ENCODE measurements at places on chromosomes 7 and 10.
A peak's percentile ranks its signal among the peaks of the same experiment; 100 is the strongest.

DNA sequence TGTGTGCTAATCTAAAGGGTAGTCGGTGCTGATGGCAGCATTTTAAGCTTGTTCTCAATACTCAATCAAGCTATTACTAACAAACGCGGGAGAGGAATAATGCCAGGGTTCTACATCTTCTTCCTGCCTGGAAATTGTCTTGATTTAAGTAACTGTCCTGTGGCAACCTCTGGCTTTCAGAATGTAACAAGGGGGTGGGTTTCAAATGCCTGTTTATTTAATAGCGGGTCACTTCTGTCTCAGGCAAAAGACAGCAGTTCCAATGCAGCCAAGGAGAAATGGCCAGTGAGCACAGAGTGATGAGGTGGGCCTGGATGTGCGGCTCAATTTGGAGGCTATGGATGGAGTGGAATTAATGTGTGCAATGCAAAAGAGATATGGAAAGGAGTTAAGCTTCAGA is 692.4 kb downstream of the KCNMA1 start:
- DNase-seq = no peak

GRCh38 chr10:114395366-114396022 is 8.8 kb downstream of the AFAP1L2 start:
- DNase-seq = no peak

GRCh38 chr10:126705951-126706565 is 35.6 kb upstream of the C10orf90 start:
- DNase-seq = no peak

- no peak for DNase-seq
These were observed 258.1 kb upstream of the C7orf33 start for GRCh38 chr7:148332191-148333186.

GRCh38 chr7:19143881-19144574 is 1.2 kb downstream of the FERD3L start:
- DNase-seq = no peak

DNA sequence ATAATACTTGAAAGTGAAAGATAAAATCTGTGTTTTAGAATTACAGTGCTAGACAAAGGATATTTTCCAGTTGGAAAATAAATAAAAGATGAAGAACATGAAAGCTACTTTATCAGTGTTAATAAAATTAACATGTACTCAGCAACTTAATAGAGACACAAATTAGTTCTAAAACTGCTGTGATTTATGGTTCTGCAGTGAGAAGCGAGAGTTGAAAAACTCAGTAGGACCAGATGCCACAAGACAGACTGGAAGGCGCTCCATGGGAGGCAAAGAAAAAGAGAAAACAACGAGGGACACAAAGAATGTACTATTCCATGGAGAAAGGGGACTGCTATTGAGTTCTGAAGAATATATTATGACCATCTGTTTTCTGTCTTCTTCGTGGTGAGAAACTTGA is 590.4 kb downstream of the PHTF2 start:
- no peak for DNase-seq

GRCh38 chr10:71747551-71748523 is 25.5 kb downstream of the VSIR start:
- no peak for DNase-seq

DNA sequence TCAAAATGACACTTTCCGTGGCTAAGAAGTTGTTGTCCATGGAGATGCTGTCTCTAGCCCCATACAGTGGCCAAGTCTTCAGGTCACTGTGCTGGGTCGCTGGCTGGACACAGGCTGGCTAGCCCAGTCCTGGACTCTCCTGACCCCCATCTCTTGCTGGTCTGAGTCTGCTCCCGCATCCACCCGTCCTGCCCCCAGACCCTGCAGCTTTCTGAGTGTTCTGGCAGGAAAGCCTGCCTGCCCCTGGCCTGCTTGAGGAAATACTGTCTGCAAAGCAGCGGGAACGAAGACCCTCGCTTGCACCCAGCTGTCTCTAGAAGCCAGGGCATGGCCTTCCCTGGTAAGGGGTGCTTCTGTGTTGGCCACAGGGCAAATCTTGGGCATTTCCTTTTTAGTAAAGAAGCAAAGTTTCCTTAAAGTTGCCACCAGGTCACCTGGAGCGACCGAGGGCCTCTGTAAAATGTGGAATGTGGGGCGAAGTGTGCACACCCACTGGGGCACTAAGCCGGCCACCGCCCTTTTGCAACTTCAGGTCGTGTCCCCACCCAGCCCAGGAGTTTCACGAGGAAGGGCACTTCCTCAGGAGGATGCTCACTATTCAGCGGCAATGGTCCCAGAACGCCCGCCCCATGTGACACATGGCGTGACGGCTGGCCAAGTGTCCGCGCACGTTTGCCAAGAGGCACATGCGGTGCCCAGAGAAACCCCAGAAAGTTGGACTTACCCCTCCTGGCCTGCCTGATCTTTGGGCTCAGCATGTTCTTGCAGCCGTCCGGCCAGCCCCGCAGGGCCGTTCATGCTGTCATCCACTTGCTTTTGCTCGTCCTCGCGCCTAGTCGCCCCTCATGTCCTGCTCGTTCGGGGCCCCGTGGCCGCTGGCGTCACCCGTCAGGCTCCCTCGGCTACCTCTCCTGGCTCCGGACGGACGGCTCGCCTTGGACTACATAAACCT is 558 bp downstream of the ARHGAP22 start:
- DNase-seq = no peak

- DNase-seq = no peak
These were observed 475.5 kb downstream of the RPS24 start for GRCh38 chr10:78508955-78509748.

DNA sequence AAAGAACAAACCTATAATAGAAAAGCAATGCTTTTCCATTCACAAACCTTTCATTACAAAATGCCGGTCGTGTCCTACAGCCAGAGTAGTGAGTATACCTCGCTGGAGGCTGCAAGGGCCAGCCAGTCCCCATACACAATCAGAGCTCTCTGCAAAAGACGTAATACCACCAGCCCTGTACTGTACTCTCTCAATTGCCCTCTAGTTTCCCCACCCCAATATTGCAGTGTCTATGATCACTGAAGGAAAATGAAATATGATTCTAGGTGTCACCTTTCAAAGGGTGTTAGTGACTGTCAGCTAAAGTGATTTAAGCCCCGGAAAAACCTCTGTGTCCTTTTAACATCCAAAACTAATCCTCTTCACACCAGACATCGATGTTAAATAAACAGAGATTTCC is 24.8 kb downstream of the PLXNA4 start:
- DNase-seq = no peak

DNA sequence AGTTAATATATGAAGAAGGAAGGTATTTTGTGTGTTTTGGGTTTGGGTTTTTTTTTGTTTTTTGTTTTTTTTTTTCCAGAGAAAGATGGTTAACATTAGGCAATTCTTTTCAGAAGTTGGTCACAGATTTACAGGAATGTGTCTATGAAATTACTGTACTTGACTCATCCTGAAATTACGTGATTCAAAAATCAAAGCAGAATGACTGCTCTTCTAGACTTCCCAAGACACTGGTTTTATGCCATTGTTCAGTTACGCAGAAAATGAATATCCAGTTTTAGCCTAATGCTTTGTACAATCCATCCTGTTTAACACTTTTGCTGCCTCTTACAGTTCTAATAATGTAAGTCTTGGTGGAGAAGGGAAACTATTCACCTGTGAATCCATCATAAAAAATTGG is 39.7 kb upstream of the CELF2 start:
- no peak for DNase-seq

GRCh38 chr7:82469207-82469606 is 25.6 kb upstream of the CACNA2D1 start:
- no peak for DNase-seq

DNA sequence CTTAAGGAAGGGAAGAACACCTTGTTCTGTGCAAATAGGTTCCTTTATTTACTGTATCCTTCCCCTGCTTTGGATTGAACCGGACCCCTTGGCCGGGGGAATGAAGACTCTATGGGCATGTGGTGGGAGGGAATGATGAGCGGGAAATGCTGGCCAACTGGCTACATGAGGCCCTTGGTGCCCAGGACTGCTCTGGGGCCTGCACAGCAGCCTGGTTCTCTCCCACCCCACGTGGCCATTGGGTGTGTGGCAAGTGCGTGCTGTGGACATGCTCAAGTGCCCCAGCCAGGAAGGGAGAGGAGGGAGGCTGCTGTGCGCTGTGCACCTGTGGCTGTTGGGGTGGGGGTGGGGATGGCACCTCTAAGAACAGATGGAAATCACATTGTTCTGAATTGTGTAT is 917.0 kb upstream of the GHITM start:
- DNase-seq = no peak

- DNase-seq = no peak
These were observed 75.0 kb upstream of the MAGI2 start for GRCh38 chr7:79528421-79528820.

- peak; percentile 30 for DNase-seq
These were observed 11.1 kb downstream of the LRRC4 start for GRCh38 chr7:128020159-128020558.

GRCh38 chr10:76435157-76435556 is 1003.7 kb downstream of the LRMDA start:
- DNase-seq = no peak

DNA sequence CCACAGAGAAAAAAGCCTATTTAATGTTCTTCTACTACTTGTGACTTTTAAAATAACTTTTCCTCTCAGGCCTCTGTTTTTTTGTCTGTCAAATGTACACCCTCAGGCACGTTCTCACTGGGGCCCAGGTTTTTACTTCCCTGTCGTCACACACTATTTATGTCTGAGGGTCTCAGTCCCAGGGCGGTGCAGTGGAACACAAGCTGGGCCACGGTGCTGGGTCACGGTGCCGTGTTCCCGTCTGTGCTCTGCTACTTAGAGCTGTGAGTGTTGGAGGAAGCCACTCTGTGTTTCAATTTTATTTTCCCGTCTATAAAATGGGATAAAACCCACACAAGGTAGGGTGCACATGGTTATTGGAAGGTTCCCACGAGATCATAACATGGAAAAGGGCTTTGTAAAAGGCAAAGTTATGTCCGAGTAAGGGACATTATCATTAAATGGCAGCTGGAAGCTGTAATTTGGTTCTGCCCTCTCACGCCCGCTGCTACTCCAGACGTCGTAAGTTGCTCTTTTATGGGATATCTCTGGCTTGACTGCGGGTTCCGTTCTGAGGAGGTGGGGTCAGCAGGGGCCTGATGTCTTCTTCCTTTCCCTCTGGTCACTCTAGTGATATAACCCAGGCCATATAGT is 25.2 kb downstream of the ZNF775 start:
- no peak for DNase-seq

DNA sequence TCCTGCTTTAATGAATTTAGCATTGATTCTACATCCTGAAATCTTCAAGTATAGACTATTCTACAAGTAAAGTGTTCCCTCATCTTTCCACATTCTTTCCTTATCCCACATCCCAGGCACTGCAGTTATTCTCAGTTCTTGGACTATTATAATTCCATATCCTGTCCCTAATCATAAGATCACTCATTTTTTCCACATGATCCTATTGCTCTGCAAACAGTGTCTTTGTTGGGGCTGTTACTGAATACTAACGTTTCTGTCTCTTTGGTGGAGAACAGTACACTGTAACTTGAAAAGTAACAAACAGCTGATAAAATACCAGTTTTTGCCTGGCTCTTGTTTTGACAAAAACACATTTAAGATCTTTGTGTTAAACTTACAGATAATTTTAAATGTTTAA is 769.9 kb downstream of the MAGI2 start:
- no peak for DNase-seq

- no peak for DNase-seq
These were observed 120.8 kb downstream of the TNS3 start for GRCh38 chr7:47461161-47461560.

GRCh38 chr10:71713135-71714030 is 6.2 kb downstream of the C10orf105 start:
- DNase-seq = no peak
